ENCODE measurements at places on chromosomes 3 and 15.

DNA sequence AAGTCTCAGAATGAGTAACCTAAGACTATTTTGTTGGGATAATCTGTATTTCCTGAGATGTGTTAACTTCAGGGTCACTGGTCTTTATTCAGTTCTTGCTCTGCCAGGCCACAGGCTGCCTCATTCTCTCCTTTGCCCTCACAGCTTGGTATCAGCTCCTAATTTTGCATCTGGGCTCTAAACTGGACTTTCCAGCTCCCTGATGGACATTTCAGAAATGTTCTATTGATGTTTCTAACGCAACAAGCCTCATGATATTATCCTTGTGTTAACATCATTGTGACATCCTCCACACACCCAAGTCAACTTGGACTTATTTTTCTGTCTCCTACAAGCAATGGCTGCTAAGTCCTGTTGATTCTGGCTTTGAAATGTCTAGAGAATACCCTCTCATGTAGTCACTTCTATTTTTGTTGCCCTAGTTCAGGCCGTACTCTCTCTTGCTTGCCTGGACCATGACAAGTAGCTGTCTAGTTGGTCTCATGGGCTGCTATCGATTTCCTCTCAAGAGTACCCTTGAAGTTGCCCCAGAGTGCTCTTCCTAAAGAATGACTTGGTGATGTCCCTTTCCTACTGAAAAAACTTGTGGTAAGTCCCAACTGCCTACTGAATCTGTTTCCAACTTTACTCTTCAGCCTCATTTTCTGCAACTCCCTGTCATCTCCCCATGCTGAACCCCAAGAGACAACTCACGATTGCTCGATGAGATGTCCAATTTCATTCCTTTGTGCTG is 52.7 kb downstream of the CHST2 start:
- no peak for DNase-seq

GRCh38 chr3:177150218-177150916 is 46.9 kb downstream of the TBL1XR1 start:
- no peak for DNase-seq

- no peak for DNase-seq
Measured at GRCh38 chr3:187978433-187979011, 175.4 kb upstream of the LPP start.

GRCh38 chr3:122794483-122794778 is 438 bp upstream of the SLC49A4 start:
- no peak for DNase-seq

- DNase-seq: no peak
Measured at GRCh38 chr3:141881702-141882101, 5.3 kb downstream of the ATP1B3 start.

- DNase-seq: peak; percentile 6
Measured at GRCh38 chr3:36763850-36764703, at the start of gene DCLK3. Gene DCLK3 (minus strand): TSS chr3:36764553. CDS start chr3:36764263, 290 bp downstream.

DNA sequence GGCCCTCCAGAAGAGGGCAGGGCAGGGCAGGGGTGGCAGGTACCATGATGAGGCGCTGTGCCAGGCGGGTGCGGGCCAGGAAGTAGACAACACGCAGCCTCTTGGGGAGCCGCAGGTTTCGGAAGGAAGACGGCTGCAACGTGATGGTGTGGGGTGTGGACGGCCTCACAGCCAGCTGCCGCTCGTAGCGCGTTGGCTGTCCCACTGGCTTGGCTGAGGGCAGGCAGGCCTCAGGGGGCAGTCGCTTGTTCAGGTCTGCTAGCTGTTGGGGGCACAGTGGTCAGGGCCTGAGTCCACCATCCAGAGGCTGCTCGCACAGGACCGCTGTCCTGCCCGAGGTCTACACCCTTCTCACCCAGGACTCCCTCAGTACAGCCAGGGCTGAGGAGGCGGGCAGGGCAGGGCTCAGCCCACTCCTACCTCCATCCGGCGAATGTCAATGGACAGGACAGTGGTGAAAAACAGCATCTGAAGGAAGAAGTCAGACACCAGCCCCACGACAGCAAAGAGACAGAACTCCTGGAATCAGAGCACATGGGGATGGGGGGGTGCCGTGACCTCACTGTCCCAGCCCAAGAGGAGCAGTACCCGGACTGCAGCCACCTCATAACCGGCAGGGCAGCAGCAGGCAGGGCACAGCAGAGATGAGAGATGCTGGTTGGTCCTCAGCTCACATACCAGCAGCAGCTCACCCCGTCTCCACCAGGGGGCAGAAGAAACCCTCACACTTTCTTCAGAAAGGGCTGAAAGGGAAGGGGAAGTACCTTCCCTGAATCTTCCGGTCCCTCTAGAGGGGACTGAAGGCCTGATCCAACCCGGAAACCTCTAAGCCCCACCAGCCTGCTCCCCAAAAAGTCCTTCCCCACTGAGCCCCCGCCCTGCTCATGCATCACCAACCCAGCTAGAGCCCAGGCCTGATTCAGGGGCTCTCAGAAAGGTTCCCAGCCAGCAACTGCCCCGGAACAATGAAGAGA is 40.0 kb downstream of the PTPN23 start:
- DNase-seq: peak; percentile 94

DNA sequence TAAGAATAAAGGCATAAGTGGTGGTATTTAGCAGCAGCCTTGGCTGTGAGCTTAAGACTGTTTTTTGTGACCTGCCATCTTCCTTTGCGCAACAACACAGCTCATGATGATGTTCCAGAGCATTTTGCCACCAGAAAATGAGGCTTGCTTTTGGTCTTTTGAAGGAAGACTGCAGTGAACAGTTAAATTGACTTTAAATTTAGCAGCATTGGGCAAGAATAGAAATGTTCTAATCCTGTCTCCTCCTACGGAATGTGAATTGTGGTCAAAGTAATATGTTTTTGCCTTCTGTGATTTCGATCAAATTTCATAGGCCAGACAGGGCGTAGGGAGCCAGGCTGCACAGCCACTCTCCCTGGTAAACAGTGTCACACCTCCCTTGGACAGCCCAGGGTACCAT is 460.7 kb upstream of the RASGRP1 start:
- DNase-seq: no peak

GRCh38 chr3:172673210-172673679 is 37.6 kb downstream of the NCEH1 start:
- peak; percentile 79 for DNase-seq

DNA sequence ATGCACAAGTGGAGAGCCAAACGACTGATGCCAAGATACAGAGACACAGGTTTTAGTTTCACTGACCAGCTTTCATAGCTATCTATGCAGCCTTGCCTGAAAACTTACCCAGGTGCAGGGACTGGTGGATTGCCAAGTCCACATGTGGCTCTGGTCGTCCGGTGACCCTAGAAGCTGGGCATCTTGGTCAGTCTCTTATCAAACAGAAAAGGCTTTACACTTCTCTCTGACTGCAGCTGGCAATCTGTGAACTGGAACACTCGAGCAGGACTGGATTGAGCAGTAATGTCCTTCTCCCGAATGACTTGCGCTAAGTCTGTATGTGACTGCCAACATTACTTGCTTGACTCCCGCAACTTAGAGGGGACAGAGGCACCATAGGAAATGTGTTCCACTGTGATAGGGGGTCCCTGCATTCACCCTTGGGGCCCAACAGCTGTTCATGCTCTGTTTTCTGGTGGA is 63.0 kb upstream of the SIAH2 start:
- no peak for DNase-seq

DNA sequence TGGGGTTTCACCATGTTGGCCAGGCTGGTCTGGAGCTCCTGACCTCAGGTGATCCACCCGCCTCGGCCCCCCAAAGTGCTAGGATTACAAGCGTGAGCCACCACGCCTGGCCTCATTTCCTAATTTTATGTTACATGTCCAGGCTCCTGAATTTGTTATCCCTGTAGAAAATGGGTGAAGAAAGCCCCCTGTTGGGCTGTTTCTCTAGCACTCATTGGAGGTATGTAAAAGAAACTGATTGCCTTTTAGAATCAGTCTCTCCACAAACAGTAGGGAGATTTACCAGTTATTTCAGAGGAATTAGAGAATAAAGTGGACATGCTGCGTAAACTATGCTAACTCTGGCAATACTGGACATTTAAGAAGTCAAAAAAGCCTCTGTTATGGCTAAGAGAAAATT is 364.1 kb upstream of the TBL1XR1 start:
- DNase-seq: no peak

DNA sequence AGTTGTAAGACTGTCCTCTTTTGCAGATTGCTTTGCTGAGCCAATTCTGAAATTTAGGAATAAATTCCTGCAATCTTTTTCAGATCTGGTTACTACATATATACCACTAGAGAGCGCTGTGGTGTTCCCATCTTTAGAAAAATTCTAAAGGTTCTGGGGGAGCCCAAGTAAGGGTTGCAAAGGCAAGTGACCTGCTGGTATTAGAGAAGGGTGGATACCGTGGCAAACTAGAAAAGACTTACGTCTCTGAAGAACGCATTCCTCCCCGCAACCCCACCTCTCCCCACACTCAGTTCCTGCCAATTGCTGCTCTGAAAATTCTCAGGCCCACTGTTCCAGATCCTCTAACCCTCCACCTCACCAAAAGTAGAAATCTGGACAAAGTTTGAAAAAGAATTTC is 48.5 kb downstream of the EFHB start:
- DNase-seq: peak; percentile 7

DNA sequence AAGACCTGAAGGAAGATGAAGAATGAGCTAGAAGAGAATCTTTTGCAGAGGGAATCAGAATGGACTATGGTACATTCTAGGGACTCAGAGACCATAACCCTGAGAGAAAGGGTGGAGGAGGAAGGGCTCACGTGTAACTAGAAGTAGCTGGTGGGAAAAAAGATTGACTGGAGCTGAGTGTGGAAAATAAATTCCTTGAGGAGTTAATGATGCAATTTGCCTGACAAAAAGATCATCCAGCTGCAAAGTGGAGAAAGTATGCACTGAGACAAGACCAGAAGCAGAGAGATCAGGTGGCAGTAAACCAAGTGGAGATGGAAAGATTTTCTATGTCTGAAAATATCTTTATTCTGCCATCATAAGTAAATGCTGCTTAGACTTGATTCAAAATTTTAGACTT is 52.9 kb upstream of the TBL1XR1 start:
- no peak for DNase-seq

DNA sequence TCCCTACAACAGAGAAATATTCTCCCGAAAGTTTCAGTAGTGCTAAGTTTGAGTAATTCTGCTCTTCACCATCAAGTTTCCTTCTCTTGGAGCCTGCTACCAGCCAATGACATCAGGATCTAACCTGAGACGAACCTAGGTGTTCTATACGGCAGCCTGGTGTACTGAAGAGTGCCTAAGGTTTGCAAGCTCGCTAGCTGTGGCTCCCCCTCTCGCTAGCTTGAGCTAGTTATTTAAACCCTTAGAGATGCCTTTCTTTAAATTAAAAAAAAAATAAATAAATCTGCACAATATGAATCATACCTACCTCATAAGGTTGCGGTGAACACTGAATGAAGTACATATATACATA is 1.4 kb upstream of the COL8A1 start:
- peak; percentile 4 for DNase-seq

GRCh38 chr3:194976874-194977273 is 291.2 kb downstream of the FAM43A start:
- DNase-seq: no peak

- no peak for DNase-seq
Measured at GRCh38 chr3:113157408-113158030, 53.8 kb upstream of the BOC start.

- DNase-seq: no peak
Measured at GRCh38 chr3:142863930-142864920, 24.7 kb downstream of the PCOLCE2 start.

DNA sequence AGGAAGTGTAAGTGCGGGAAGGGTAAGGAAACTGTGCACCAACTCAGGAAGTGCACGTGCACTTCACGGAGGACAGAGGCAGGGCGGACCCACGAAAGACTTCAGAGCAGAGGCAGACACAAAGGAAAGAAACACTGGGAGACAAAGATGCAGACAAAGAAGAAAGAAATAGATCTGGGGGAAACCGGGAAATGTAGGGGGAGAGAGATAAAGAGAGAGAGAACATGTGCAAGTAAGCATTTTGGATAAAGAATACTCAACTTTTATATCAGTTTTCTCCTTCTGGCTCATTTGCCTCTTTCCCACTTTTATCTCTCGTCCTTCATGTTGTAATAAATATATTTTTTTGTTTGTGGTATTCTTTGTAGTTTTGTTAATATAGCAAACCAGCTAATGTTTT is 204.2 kb downstream of the WDR72 start:
- no peak for DNase-seq

DNA sequence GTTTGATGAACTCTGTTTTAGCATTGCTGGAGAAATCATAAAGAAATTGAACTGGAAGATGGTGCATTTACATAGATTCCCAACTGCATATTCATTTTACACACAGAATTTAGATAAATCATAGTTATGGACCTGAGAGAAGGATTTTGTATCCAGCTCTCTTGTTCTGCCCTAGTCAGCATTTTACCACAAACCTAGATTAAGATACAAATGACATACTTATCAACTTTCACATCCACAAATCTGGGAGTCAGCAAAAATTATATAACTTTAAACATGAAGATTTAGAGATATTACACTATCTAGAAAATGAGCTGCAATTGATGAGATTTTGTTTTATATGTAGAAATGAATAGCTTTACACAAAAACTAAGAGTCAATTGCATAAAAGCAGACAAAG is 632.8 kb downstream of the IGSF11 start:
- no peak for DNase-seq

- DNase-seq: peak; percentile 89
Measured at GRCh38 chr15:70492240-70493177, 270.8 kb downstream of the UACA start.

- no peak for DNase-seq
Measured at GRCh38 chr3:13575459-13576061, 26.6 kb downstream of the FBLN2 start.

Data from activated T-cell treated with anti-CD3 and anti-CD28 coated beads, Interleukin-2, amount 50 U/mL, for 72 hours (primary cell).